ENCODE measurements at places on chromosomes 3 and 15.

GRCh38 chr3:46469680-46470357 lies 5.1 kb upstream of the LTF start:
- no peak for DNase-seq

- DNase-seq: no peak
Measured at GRCh38 chr15:32656091-32656490, 14.6 kb downstream of the SCG5 start.

DNA sequence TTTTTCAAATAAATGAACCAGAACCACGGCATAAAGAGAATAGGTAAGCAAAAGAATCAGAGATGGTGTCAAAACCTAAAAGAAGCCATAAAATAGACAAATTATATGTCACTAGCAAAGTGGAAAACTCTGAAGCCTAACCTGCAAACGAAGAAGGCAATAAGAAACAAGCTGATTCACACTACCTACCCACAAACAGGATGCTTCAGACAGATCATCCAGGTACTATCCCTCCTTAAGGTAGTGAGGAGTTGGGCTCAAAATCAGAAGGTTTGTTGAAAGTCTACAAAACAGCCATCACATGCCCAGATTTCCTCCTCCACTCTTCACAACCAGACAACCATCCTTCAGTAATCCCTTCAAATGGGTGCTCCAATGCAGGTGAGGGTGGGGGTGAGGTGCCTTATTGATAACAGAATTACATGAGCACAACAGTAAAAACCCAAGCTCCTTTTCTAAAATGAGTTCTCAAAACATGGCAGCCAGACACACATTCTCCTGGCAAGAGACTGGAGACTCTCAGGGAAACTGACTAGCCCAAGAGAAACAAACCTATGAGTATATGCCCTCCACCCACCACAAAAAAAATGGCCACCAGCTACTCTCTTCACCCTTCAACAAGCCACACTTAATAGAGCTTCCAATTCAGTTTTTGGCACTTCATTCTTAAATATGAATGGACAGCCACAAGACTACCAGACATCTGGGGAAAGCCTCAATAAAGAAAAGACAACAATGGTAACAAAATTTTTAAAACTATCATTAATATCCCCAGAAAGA lies 6.4 kb downstream of the KPNA1 start:
- no peak for DNase-seq

DNA sequence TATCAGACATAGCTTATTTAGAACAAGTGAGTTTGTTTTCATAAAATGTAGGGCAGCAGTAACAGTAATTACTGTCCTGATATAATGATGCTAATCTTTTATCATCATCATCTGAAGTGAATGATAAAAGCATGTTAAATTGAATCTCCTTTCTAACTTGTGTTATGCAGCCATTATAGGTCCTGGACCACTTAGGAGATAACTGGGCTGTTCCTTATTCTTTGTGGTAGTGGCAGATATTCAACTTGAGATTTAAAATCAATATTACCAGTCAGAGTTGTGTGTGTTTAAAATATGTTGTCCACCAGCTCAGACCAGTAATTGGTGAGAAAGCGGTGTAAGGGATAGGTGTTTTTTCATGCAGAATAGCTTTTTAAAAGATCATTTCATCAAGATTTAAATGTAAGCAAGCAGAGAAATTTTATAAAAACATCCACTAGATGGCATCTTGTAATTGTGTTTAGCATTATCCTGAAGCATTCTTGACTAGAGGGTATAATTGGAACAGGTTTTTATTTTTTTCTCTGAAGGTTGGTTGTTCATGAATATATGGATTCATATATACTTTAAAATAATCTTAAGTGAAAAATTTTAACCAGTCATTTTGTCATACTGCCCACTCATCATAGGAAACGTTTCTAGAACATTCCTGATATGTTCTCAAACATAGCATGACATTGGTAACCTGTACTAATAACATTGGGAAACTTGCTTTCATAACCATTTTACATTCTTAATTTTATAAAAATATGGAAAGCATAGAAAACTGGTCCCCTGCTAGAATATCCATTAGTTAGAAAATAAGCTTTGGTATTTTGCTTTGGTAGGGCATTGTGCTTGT lies 153.9 kb downstream of the BBX start:
- DNase-seq: no peak

DNA sequence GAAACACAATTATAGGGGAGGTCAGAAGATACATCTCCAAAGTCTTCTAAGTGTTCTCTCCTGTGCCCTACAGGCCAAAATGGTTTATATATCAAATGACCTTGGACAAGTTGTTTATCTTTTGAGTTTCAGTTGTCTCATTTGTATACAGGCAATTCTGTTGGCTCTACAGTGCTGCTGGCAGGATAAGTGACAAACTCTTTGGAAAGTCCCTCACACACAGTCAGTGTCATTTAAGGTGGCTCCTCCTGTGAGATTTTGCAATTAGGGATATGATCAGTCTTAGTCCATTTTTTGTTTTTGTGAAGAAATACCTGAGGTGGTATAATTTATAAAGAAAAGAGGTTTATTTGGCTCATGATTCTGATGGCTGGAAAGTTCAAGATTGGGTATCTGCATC lies 1035.8 kb upstream of the CFAP20DC start:
- DNase-seq: no peak

DNA sequence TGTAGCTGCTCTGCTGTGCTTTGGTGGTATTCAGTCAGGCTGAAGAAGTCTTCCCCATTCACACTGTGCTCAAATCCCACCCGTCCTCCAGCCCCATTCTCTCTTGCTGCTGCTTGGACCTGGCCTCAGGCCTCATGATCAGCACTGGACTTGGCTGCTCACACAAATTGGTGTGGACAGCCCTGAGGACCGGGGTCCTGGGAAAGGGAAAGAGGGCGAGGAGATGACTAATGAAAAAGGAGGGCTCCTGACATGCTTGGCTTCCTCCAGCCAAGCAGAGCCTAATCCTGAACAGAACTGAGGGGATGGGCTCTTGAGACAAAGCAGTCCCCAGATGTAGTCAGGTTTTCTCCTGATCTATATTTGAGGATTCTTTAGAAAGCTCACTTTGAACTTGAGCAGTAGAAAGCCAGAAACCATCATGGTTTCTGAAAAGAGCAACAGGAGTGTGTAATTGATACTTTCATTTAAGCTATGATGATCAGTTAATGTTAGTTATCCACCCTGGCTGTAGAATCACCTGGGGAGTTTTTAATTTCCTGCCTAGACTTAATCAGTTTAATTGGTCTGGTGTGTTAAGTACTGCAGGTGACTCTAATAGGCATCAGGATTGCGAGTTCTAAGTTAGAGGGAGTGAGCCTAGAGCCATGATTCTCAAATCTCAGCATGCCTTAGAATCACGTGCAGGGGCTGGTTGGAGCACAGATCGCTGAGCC lies 79.4 kb upstream of the THBS1 start:
- no peak for DNase-seq

DNA sequence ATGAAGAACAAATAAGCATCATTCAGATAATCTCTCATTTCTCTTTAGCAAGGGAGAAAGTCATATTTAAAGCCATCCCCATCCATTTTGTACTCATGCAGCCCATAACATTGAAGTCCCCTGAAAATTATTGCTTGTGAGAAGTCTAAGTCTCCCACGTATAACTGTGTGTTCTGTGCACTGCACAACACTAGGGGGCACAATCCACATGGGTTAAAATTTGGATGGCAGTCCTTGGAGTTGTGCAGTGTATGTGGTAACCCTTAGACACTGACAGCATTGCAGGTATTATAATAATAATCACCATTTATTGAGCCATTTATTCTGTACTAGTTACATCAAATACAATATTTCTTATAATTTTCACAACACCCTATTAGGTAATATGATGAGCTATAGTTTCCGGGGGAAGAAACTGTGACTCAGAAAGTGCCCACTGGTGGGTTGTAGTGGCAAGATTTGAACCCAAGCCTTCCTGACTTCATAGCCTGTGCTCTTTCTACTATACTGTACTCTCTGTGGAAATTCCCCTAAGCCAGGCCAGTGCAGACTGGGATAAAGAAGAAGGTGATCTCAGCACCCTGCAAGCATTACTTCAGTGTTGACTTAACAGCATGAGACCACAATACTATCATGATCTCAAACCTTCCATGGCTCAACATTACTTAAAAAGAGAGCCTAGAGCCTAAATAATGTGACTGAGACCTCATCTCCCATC lies 15.7 kb downstream of the KCNAB1 start:
- DNase-seq: no peak

- no peak for DNase-seq
Measured at GRCh38 chr15:83855956-83856355, 202.0 kb downstream of the ADAMTSL3 start.

- no peak for DNase-seq
Measured at GRCh38 chr3:160133757-160134156, 91.5 kb upstream of the C3orf80 start.

GRCh38 chr3:188489639-188490405 lies 335.9 kb downstream of the LPP start:
- no peak for DNase-seq

GRCh38 chr3:94373456-94373855 lies 310.6 kb downstream of the NSUN3 start:
- DNase-seq: no peak

- DNase-seq: peak; percentile 39
Measured at GRCh38 chr15:63436872-63437375, 55.3 kb upstream of the CA12 start.
